ENCODE measurements at places on chromosomes 11 and 22.

DNA sequence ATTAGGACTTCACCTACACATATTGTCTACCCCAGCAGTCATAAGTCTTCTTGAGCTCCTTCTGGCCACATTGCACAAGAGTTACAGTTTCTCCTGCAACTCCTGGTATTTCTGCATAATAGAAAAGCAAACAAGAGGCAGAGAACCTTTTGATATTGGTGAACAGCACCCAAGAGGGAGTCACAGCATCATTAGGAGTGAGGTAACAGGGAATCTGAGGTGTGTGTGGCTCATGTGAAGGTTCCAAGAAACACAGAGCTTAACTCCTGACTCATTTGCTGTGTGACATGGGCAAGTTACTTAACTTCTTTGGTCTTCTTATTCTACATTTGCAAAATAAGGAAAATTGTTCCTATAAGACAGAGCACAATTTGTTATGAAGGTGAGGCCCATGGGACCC lies 374.6 kb downstream of the INSC start:
- DNase-seq: no peak

- DNase-seq: no peak
Observed at GRCh38 chr11:110829873-110830272, 117.6 kb upstream of the ARHGAP20 start.

DNA sequence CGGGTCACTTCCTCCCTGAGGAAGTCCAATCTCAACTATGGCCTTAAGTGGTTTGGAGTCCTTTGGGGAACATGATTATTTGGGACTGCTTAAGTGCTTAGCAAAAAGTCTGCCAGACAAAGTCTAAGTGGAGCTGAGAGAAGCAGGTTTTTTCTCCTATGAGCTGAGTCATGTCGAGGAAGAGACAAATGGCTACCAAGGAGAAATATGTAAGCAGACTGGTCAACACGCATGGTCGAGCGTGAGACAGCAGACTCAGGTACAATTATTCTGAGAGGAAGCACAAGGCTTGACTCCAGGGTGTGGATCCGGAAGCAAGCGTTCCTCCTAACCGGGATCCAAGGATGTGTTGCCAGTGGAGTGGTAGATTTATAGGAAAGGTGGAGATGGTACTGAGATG lies 30.6 kb downstream of the UBASH3B start:
- DNase-seq: no peak

DNA sequence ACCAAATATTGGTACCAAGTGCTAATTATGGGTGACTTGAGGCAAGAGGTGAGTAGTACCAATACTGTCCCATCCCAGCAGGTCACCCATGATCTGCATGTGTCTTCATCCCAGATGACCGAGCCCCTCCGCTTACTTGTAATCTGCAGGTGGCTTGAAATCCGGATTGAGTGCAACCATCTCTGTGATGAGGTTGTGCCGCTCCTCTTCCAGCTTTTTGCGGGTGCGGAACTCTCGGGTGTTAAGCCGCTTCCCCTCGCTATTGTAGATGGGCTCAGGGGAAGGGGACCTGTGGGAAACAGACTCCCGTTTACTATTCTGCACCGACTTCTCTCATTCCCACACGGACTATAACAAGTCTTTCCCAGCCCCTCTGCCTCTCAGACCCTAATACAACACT lies 8.2 kb downstream of the SF1 start:
- DNase-seq: no peak

- no peak for DNase-seq
Observed at GRCh38 chr11:34288492-34288891, 69.3 kb downstream of the ABTB2 start.

GRCh38 chr11:27118949-27119348 lies 78.3 kb downstream of the BBOX1 start:
- no peak for DNase-seq

GRCh38 chr11:35784699-35785098 lies 122.1 kb downstream of the TRIM44 start:
- DNase-seq: no peak

- no peak for DNase-seq
Observed at GRCh38 chr11:101867951-101868350, 46.9 kb upstream of the CEP126 start.

DNA sequence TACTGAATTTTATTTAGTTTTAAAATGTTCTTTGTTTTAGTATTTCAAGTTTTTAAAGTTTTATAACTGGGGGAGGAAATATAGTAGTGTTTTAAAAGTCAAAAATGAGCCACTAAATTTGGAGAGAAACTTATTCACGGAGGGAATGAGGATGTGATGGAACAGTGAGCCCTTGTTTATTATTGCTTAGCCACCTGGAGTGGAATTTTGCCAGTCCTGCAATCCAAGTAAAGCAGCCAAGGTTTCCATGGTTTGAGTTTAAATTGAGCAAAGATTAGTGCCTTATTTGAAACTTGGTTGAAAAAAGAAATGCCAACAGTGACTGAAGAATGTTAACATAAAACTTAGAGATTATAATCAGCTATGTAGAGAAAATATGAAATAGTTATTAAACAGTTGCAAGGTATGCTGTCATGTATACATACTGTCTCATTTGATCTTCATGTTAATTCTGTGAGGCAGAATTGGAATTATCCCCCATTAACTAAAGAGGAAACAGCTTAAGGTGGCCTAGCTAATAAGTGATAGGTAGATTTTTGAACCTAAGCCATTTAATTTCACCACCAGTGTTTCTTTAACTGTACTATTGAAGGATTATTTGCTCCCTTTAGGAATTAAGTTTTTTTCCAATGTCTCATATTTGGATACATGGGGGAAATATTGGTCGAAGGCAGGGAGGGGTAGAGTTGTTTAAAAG lies 36.4 kb downstream of the SWAP70 start:
- no peak for DNase-seq

DNA sequence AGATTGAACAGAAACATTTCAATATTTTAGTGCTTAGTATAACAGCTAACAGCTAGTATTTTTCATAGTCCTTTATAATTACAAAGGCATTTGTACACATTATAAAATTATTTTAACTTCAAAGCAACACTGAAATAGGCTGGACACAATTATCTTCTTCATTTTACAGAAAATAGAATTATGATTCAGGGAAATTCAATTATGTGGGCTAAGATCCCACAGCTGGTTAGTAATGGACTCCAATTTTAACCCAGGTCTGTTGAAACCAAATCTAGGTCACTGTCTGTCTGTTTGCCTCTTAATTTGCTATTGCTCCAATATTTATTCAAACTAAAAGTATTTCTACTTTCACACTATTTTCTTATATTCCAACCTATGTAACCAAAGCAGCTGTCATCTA lies 154.1 kb upstream of the CTSC start:
- DNase-seq: no peak

- DNase-seq: no peak
Observed at GRCh38 chr11:71246559-71246958, 5.8 kb downstream of the SHANK2 start.

DNA sequence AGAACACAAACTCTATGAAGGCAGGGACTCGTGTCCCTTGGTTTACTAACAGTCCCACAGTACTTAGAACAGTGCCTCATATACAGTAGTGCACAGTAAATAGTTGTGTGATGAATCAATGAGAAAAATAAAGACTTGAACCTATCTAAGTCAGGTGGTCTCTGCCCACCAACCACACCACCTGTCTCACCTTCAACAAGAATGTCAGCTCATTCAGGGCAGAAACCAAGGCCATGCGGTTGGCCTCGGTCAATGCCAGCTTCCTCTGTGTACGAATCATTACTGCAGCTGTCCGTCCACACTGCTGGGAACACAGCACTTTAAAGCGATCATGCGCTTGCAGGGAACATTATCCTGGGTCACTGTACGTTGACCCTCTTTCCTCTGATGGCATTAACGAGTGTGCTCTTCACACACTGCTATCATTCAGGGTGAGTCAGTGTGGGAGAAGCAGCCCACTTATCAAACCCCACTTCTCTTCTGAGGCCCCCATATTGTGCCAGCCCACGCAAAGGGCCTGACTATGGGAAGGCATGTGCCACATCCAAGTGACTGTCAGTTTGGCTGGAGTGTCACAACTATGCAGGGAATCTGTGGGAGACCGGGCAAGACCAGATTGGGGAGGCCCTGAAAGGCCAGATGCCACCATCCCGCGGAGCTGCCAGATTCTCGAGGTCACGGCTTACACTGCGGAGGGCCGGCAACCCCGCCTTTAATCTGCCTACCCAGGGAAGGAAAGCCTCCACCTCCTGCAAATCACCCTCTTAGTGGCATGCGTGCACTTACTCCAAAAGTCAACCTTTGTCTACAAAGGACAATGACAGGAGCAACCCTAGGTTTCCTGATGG lies 36.1 kb downstream of the LARGE1 start:
- no peak for DNase-seq

DNA sequence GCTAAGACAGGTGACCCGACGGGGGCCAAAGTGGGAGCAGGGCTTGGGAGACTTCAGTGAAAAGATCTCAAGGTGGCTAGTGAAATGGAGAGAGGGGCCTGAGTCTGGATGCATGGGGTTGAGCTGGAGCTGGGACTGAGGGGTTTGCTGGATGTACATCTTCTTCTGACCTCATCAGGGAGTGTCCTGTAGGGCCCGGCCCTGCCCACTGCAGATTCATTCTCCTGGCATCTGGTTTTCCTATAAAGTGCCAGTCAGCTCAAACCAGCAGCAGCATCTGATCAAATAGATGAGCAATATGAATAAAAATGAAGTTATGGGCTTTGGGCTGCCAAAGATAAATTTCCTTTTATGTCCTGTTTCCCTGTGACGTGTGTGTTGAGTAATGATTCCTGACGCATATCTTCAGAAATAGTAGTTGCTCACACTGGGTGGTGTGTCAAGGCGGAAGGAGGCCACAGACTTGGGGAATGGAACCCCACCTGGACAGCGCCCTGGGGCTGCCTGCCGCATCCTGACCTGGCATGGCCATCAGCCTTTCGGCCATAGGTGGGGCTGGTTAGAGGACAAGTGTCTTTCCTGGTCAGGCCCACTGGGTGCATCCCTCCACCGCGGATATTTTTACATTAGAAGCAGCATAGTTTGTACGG lies 135.4 kb downstream of the OSBP2 start:
- DNase-seq: no peak

GRCh38 chr11:81286550-81286949 lies 1447.1 kb downstream of the FAM181B start:
- no peak for DNase-seq

GRCh38 chr11:102116453-102117205 lies 6.4 kb downstream of the YAP1 start:
- no peak for DNase-seq

- no peak for DNase-seq
Observed at GRCh38 chr22:37907036-37907954, 1.2 kb downstream of the MICALL1 start.

- DNase-seq: no peak
Observed at GRCh38 chr11:92482492-92483060, 258.0 kb downstream of the FAT3 start.

DNA sequence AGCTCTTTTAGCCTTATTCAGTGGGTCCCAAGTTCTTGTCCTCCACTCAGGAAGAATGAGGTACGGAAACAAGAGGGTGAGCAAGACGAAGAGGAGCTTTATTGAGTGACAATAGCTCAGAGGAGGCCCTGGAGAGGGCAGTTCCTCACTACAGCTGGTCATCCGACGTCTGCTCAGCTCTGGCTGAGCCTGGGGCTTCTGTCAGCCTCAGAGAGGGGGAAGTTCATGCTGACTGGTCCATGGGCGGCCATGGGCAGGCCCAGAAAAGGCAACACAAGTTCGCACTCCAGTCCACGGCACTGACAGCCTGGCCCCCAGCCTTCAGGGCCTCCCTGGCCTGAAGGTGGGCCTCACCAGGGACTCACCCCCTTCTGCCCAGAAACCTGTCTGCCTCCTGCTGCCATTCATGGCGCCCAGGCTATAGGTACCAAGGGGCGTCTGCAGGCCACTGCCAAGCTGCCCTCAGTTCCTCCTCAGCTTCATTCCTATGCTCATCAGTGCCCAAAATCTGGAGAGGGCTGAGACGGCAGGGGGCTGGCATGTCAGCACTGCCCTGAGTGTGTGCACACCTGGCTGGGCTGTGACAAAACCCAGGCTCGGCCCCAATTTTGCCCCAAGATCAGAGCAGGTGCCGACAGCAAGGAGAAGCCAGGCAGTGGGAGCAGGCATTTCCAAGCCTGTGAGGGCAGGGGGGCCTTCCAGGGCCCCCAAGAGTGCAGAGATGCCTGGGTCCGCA lies 21.7 kb upstream of the KIAA0930 start:
- DNase-seq: no peak

GRCh38 chr11:118924591-118925585 lies 838 bp downstream of the BCL9L start:
- DNase-seq: no peak

- DNase-seq: no peak
Observed at GRCh38 chr11:124812876-124813275, 12.7 kb upstream of the MSANTD2 start.

DNA sequence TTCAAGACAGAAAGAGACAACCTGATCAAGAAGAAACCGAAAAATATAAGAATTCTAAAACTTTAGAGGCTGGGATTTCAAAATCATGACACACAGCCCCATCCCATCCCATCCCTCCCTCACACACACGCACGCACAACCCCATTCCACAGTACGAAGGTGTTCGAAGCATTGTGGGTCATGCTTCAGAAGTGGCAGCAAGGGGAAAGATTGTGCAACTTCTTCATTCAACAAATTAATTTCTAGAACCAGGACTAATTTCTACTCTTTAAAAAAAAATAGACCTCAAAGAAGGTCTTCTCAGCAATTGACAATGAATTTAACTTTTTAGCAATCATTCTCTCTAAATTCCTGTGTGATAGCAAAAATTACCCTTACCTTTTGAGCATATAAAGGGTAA lies 867 bp downstream of the SPA17 start:
- DNase-seq: no peak

DNA sequence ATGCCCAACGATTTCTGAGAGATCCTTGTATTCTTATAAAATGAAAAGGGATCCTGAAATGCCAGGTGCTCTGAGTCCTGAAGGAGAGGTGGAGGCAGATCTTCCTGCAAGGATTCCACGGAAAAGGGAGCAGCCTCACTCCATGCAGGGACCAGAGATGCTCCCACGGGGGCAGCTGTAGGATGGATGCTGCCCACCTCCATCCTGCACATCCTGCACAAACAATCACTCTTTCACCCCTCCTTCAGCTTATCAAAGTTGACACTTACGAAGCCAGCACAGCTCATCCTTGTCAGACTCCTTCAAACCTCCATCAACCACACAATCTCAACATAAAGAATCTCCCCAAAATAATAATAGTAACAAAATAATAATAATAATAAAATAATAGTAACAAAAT lies 119.1 kb downstream of the GGTLC2 start:
- DNase-seq: no peak

DNA sequence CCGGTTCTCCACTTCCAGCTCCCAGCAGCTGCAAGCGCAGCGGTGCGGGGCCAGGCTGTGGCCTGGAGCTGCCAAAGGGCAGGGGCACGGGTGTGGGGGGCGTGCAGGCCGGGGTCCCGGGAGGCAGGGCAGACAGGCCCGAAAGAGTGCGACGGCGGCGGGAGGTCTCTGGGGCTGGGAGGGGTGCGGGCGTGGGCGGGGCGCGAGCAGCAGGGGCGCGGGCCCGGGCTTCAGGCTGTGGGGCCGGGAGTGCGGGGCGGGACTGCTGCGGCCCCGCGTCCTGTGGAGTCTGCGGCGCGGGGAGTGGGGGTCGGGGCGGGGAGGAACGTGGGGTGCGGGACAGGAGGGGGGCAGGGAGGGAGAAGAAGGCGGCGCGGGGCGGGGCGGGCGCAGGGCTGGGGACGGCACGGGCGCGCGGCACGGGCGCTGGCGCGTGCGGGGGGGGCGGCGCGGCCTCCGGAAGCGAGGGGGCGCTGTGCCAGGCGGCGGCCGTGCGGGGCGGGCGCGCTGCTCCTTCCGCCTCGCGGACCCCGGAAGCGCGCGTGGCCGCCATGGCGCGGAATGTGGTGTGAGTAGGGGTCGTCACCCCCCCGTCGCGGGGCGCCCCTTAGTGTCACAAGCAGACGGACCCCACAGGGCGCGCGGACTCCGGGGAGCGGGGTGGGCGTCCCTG lies at the start of gene MRPL23:
TSS of gene MRPL23 (plus strand) at position 521 of the 673 bp plus-strand sequence. CDS start at position 552, 31 bp downstream.
- DNase-seq: no peak

Measured in effector CD4-positive, alpha-beta T cell (primary cell).